Sigmoid colon (tissue), 7 donors: ENCODE measurements at places on chromosomes 1 and 21. TPM values are rescaled to one million over a fixed set of nuclear protein-coding genes. Genes with fewer than 3 reads are reported as not detected.

Gene TGFB2
- total RNA-seq, result 6.3 TPM

GRCh38 chr1:9744106-9744799 is 79.5 kb downstream of the CLSTN1 start:
- DNase-seq, result no peak

DNA sequence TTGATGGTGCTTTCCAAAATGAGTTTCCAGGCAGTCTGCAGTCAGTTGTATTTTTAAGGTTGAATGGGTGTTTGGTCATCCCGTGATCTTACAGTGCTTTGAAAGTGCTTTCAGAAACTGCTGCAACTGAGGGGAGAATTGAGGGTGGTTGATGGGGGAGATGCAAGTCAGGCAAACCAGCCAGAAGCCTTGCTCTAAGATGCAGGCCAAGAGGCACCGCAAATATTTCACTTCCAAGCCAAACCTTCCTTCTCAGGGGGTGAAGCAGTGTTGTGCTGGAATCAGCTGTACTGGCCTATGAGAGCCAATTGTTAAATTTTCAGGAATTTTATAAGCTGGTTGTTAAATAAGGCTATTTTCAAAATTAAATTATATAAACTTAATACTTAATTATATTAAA is 151.6 kb downstream of the KCNJ6 start:
- no peak for DNase-seq

DNA sequence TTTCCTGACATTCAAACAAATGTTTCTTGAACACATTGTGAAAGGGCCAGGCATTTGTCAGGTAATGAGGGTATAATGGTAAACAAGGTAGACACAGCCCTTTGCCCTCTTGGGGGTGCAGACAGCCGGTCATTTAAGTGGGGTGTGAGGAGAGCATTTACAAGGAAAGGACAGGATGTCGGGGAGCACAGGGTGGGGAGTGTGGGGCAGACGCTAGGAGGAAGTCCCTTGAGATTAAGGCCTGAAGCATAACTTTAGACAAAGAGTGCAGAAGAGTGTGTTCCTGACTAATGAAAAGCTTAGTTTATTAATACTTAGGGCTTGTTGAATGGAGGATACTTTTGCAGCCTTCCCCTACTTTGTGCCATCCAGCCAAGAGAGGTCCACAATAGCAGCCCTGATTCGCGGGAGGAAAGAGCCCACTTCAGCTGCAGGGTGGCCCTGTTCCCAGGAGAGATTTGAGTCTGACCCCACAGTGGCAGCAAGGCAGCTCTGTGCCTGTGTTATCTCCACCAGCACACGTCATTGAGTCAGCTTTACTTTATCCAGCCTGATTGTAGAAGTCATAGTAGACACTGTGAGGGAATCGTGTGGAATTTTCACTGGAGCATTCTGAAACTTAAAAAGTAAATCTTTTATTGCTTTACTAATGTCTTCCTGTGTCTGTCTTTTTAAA is 35.1 kb downstream of the MPZL1 start:
- DNase-seq, result no peak

GRCh38 chr21:32733356-32733755 is 5.5 kb upstream of the SYNJ1 start:
- no peak for DNase-seq
